ENCODE measurements at places on chromosomes 4 and X.

DNA sequence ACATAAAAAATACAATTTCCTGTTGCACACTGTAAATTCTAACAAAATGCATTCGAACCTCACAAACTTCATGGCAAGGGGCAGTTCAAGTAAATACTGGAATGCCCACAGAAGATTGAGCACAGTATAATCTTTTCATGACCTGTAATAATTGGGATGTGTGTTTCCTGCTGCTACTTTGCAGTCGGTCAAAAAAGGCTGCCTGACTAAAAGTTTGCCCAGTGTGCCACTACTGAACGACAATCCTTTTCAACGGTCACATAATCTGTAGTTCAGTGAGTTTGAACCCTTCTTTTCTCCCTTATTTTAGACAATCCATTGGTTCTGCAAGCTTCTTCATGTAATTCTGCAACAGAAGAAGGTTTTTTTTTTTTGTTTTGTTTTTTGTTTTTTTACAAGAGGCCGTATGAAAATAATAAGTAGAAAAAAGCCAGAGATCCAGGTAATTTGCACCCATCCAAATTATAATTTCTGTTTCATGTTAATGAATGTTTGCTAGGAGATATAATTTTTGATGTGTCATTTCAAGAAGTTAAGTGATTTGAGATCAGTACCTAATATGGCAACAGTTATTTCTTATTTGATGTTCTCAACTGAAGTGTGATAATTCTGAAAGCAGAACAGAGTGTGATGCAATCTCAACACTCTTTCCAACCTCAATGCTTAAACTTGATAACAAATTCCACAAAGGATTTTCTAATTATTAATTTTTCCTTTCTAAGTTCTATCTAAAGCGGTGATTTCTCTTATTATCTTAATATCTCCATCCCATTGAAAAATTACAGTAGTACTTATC, 237.6 kb downstream of the FSTL5 start:
- no peak for DNase-seq

- DNase-seq: no peak
These were observed 160.1 kb upstream of the NRK start for GRCh38 chrX:105662248-105662647.

GRCh38 chrX:5449323-5449722, 779.3 kb downstream of the NLGN4X start:
- no peak for DNase-seq

GRCh38 chrX:37348231-37348970, 763 bp upstream of the PRRG1 start:
- no peak for DNase-seq

DNA sequence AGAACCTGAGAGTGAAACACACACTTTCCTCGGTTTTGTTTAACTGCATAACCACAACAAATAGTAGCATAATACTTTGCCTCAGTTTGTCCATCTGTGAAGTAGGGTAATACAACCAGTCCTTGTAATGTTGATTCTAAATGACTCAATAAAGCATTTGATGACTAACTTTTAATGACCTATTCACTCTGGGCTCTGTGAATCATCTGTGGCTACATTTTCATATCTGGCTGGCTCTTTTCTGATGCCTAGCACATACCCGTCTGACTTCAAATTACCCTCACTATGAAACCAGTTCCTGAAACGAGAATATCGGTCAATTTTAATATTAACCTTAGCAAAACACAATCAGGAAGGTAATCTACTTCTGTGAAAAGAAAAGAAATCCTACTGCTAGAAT, 151.0 kb downstream of the SH2D1A start:
- no peak for DNase-seq
